Fibroblast of mammary gland (primary cell): ENCODE measurements at places on chromosomes 3 and 15.

- no peak for DNase-seq
Measured at GRCh38 chr3:12911881-12912415, 70.6 kb upstream of the RPL32 start.

DNA sequence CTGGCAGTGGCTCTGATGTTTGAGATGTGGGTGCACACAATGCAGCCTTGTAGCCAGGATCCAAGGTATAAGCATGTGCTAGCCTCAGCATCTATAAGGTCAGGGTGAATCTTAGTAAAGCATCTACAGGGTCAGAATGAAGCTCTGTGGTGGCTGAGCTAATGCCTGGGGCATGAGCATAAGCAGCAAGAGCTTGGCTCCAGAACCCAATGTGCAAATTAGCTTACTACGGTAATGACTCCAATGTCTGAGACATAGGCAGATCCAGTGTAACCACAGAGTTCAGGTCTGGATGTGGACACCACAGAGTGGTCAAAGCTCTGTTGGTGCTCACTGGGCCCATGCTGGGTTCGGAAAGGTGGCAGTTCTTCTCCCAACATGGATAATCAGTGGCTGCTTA, 304.5 kb upstream of the NECTIN3 start:
- DNase-seq, result no peak

DNA sequence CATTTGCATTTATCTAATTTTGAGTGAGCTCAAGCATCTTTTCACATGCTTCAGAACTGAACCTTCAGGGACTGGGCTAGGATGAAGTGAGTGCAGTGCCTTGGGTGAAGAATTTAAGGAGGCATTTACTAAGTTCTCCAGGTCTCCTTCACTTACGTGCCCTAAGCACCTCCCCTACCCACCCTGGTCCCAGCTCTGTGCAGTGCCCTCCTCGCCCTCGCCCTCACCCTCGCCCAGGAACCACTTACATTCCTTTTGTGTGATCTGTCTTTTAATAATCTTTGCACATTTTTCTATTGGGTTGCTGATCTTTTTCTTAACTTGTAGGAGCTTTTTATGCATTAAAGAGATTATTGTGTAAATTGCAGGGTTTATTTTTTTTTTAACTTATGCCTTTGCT, 322.6 kb downstream of the THSD4 start:
- DNase-seq, result no peak

- no peak for DNase-seq
Measured at GRCh38 chr3:154195620-154196356, 74.6 kb downstream of the ARHGEF26 start.

- DNase-seq, result peak; percentile 26
Measured at GRCh38 chr15:27059610-27060202, 88.7 kb downstream of the GABRG3 start.

GRCh38 chr15:63023351-63023945, 19.1 kb upstream of the TPM1 start:
- DNase-seq, result peak; percentile 28

DNA sequence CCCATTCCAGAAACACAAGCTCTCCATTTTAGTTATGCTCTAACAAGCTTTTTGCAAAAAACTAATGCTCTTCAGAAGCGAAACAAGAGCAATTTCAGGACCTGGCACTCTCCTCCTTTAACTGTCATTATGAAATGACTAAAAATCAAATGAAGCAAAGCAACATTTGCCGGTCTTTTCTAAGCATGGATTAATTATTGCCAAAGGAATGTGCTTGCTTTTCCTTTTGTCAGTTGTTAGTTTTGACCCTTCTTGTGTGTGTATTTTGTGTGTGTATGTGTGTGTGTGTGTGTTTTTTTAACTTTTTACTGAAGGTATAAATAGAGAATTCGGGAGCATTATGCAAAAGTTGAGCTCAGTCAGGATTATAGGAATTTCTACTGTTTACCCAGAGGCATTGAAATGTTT, 509.1 kb downstream of the TUSC7 start:
- DNase-seq, result no peak

DNA sequence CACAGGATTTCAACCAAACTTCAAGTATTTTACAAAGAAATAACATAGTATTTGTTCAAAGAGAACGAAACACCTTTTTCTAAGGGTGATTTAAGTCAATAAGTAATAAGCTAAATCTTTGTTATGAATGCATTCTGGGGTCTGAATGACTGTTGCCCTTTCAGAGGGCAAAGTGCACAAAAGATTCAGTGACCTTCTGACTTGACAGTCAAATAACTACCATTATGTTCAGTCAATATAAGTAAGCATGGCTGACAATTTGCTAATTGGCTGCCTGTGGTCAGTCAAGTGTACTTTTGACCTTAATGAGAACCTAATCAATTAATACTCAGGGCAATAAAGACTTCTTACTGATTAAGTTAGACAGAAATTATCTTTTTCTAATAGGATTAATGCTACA, 133.1 kb upstream of the NANOGP8 start:
- DNase-seq, result no peak

GRCh38 chr3:29488922-29489321, 208.1 kb downstream of the RBMS3 start:
- peak; percentile 11 for DNase-seq

DNA sequence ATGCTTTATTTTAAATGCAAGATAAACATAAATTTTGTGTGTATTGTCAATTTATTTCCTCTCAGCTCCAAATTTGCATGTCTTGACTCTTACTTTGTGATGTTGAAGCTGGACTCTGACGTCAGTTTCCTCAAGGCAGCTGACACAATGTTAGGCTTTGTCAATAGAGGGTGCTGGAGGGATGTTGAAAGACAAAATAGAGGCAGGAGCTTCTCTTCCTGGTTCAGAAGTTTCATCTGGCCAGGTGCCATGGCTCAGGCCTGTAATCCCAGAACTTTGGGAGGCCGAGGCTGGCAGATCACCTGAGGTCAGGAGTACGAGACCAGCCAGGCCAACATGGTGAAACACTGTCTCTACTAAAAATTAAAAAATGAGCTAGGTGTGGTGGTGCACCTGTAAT, 408.6 kb downstream of the GBE1 start:
- DNase-seq, result peak; percentile 31

- DNase-seq, result peak; percentile 44
Measured at GRCh38 chr3:50320853-50321335, 1.7 kb downstream of the HYAL2 start.

DNA sequence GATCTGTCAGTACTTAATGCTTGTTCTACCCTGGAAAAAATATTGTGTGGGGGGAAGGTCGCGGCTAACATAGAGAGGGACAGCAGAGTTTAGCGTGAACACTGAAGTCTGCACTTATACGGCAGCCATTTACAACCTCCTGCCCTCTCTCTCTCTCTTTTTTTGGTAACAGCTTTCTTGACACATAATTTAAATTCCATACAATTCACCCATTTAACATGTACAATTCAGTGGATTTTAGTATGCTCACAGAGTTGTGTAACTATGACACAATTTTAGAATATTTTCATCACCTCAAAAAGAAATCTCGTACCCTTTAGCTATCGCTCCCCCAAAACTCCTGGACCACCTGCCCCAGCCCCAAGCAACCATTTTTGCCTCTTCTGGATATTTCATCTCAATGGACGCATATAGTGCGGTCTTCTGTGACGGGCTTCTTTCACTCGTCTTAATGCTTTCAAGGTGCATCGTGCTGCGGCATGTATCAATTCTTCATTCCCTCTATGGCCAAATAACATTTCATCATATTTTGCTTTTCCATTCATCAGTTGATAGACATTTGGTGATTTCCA, 141.8 kb downstream of the XXYLT1 start:
- no peak for DNase-seq

DNA sequence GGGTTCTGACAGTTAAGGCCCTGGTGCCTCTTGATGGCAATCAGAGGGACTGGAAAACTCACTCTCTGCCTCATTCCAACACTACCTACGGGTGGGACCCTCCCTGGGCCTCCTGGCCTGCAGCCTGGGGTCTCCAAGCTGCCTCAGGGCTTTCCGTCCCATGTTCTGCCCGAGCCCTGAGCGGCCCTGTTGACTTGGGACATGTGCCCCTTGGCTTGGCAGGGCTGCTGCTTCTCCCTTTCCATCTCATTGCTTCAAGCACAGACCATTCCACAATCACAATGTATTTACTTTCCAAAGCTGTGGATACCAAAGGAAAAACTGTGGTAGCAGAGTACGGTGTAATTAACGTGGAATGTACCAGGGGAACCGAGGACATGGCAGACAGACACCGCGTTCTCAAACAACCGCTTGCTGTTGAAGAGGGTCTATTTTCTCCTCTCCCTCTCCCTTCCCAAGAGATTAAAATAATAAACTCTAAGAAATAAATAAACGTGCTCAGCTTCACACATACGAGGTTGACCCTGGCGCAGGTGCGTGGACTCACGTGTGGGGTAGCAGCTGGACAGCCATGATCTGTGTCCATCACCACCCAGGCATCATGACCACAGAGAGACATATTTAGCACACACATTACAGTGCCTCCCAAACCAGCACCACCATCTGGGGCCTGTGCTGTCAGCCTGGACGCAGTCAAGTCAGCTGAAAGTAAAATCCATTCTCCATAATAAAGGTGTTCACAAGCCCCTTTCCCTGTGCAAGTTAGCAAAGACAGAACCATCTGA, 172.0 kb downstream of the XXYLT1 start:
- no peak for DNase-seq

- DNase-seq, result no peak
Measured at GRCh38 chr15:73858062-73858461, 15.3 kb upstream of the TBC1D21 start.

GRCh38 chr15:51838270-51838669, 8.8 kb downstream of the TMOD3 start:
- no peak for DNase-seq

DNA sequence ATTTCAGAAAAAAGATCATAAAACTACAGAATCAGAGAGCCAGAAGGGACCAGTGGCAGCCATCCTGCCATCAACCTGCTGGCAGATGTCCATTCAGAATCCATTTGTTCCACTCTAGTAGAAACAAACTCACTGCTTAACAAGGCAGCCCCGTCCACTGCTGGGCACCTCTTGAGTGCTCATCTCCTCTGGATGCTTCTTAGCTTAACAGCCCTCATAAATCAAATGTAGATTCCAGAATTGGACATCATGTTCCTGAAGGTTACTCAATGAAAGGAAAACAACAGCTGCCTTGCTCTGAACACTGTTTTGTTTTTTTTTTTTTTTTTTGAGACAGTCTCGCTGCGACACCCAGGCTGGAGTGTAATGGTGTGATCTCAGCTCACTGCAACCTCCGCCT, 37.3 kb downstream of the ABCC5 start:
- peak; percentile 76 for DNase-seq

GRCh38 chr3:108396336-108396735, 100.0 kb downstream of the HHLA2 start:
- no peak for DNase-seq

DNA sequence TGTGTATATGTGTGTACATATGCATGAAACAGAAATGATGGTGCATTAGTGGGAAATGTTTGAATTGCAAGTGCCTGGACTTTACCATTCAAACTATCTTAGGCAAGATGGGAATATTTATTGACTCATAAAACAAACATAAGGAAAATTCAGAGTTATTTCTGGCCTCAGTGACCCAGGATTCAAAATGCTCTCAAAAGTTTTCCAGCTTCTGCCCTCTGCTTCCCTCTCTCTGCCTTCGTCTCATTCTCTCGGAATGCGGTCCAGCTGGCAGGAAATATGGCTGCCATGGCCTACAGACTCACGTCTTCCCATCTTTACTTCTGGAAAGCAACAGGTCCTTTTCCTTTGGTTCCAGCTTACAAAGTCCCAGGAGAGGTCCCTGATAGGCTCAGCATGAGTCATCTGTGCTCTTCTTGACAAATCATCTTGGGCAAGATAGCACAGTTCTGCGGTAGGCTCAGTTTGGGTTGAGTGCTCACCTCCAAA, 8.7 kb upstream of the ZNF774 start:
- peak; percentile 71 for DNase-seq

DNA sequence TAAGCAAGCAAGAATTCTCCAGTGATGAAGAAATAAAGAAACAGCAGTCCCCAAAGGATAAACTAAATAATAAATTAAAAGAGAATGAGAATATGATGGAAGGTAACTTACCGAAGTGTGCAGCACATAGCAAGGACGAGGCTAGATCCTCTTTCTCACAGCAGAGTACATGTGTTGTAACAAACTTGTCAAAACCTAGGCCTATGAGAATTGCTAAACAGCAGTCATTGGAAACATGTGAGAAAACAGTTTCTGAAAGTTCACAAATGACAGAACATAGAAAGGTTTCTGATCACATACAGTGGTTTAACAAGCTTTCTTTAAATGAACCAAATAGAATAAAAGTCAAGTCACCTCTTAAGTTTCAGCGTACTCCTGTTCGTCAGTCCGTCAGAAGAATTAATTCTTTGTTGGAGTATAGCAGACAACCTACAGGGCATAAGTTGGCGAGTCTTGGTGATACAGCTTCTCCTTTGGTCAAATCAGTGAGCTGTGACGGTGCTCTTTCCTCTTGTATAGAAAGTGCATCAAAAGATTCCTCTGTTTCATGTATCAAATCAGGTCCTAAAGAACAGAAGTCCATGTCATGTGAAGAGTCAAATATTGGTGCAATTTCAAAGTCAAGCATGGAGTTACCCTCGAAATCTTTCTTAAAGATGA, 4.5 kb upstream of the SCG5 start:
- DNase-seq, result no peak

GRCh38 chr3:159236321-159236720, 434.5 kb downstream of the MFSD1 start:
- peak; percentile 37 for DNase-seq

DNA sequence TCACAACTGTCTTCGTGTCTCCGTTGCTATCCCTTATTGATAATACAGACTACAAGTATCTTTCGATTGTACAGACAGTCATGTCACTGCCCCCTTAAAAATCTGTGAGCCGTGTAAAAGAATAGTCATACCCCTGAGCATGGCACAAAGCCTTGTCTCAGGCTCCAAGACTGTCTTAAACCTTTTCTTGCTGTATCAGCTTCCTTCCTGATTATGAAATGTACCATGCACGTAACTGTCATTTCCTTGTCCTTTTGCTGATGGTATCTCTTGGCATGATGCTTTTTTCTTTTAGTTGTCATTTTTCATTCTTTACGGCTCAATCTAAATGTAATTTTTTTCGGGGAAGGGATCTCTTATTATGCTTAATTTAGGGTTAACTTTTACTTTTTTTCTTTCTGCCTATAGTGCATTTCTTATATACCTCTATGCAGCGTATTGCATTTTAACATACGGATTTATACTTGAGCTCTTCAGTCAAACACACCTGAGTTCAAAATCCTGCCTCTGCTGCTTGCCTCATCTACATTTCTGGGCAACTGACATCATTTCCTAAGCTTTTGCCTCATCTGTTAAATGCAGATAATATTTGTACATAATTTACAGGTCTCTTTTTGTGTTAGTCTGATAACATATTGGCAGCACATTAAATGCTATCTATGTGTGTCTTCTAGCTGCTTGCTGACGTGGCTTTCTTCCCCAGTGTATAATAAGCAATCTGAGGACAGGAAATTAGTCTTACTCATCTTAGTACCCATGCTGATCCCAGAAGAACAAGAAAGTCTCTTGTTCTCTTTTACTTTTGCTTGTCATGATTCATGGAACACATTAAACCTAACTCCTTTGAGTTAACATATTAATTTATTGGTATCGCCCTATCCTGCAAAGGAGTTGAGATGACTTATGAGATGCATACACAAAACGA, 57.3 kb downstream of the ROBO2 start:
- no peak for DNase-seq

GRCh38 chr3:1515882-1516281, 423.1 kb downstream of the CNTN6 start:
- no peak for DNase-seq

GRCh38 chr3:65922441-65922840, 116.3 kb downstream of the MAGI1 start:
- peak; percentile 19 for DNase-seq

- DNase-seq, result no peak
Measured at GRCh38 chr3:172476347-172476746, 28.1 kb upstream of the GHSR start.
